ENCODE measurements at places on chromosomes 5 and 9.

DNA sequence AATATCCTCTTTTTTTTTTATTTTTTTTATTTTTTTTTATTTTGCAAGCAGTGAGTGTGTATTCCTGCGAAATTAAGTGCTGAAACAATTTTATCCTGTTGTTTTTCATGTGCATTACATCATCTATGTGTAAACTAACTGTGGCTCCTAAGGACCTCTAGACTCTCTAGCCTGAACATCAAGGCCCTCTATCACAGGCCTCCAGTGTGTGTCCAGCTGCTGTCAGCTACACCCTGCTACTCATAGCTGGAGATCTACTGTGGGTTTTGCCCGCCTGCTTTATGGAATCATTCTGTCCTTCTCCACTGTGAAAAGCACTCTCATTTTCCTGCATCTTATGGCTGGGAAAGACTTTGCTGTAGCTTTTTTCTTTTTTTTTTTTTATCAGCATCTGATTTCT lies 157.8 kb downstream of the KCTD16 start:
- H3K27me3 ChIP-seq, result no peaks in the 10 kb centered on the region
- no peak for DNase-seq
- no peak overlapping the region for H3K4me3 ChIP-seq
- H3K27ac ChIP-seq, result no peak overlapping the region

DNA sequence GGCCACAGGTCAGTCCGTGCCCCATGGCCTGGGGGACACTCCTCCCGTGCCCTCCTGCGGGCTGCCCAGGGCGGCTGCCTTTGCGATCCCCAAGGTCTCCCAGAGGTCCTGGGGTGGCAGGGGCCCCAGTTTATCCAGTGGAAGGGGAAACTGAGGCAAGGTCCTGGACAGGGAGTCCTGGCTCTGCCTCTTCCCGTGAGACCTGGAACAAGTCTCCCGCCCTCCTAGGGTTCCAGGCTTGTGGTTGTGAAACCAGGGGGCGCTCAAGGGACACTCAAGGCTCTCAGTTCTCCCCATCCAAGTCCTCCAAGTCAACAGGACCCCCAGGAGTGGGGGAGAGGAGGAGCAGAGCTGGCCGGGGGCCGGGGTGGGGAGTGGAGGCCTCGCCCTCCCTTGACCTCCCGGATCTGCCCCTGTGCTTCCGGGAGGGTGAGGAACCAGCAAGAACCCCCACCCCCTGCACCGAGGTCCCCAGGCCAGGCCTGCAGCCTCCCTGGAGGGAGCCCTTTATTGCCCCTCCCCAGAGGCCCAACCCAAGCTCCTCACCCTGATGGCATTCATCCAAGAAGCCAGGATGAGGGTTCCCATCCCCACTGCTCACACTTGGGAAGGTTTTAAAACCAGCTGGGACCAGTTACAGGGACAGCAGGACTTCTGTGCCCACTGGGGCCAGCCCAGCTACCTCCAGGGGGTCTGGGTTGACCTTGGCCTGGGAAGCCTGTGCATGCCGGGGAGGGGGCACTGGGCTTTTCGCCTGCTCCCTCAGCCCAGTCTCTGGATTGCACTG lies 24.7 kb upstream of the TMEM250 start:
- H3K4me1 ChIP-seq, result no peaks in the 10 kb centered on the region
- no peak for DNase-seq
- H3K36me3 ChIP-seq, result no peaks in the 10 kb centered on the region
- H3K27ac ChIP-seq, result no peak overlapping the region
- peaks cover 64% of the 10 kb centered on the region for H3K27me3 ChIP-seq

DNA sequence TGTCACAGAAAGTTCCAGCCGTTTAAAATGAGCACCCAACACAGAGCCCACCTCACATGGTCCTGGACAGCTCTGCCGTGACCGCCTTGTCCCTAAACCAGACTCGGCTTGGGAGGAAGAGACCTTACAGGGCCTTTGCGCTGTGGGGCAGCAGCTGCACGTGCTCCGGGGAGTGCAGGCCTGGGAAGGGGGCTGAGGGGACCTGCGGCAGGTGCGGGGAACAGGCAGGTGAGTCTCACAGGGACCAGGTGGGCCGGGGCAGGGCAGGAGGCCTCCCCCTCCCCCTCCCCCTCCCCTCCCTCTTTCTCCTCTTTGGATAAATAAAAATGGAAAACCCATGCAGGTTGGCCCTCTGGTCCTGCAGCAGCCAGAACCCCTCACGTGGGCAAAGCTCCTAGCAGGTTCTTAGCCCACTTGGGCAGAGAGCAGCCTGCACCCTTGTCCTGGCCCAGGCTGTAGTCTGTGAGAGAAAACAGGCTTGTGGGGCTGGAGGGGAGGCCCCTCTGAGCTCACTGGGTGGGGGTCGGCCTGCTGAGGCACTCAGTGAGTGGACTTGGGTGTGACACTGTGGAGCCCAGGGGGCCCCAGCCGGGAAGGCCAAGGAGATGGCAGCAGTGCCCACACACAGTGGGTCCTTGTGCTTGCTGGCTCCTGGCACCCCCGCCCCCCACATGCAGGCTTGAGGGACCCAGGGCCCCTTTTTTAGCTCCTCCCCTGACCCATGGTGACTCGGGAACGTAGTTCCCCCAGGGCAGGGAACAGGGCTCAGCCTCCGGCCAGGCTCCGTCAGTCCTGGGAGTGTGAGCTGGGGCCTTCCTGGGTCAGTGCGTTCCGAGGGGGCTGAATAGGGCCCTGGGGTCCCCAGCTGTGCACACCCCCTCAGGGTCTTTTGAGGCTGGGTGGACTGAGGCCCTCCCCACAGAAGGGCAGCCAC lies 40.0 kb upstream of the CACNA1B start:
- H3K36me3 ChIP-seq, result peaks cover 46% of the 10 kb centered on the region
- H3K4me3 ChIP-seq, result no peak overlapping the region
- no peak for DNase-seq

DNA sequence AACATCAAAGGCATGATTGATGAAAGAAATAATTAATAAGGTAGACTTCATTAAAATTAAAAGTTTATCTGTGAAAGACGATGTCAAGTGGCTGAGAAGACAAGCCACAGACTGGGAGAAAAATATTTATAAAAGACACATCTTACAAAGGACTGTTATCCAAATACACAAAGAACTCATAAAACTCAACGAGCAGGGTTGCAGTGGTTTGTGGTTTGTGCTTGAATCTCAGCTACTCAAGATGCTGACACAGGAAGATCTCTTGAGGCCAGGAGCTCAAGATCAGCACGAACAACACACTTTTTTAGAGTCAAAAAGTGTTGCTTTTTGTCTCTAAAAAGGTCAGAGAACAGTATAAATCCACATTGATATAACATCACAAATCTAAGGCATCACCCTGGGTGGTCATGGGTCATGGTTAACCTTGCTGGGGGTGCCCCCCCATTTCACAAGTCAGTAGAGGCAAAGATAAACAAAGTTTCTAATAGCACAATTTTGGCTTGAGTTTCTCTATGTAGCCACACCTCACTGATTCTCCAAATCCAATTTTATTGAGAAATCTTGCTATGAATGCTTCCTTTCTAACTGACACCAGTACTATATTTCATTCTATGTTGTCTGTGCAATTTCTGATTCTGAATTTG lies 342.9 kb upstream of the RPS23 start:
- no peak for DNase-seq
- no peak overlapping the region for H3K27ac ChIP-seq
- no peaks in the 10 kb centered on the region for H3K4me1 ChIP-seq
- no peaks in the 10 kb centered on the region for H3K36me3 ChIP-seq
- no peaks in the 10 kb centered on the region for H3K27me3 ChIP-seq

GRCh38 chr5:77743181-77743580 lies 33.0 kb downstream of the TBCA start:
- no peaks in the 10 kb centered on the region for H3K4me1 ChIP-seq
- no peak overlapping the region for H3K4me3 ChIP-seq
- H3K36me3 ChIP-seq, result no peaks in the 10 kb centered on the region

DNA sequence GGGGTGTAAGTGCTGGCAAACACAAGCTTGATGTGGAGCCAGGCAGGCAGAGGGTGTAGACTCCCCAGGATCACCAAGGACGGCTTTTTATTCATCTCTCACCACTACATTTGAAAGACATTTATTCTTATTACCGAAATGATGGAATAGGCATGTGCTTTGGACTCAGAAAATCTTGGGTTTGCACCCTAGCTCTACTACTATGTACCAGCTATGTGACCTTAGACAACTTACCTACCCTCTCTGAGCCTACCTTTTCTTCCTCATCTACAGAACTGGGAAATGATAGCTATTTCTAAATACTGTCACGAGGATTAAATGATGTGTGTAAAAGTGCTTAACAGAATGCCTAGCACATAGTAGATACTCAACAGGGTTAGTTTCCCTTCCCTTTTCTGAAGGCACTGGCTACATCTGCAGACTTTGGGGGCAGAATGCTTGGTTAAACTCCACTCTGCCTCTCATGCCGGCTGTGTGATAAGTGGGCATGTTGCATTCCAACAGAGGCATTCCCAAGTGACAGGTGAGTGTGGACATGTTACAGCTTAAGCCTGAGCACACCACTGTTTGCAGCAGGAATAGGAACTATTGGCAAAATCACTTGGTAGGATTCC lies 94.8 kb downstream of the SLC1A3 start:
- peaks cover 26% of the 10 kb centered on the region for H3K4me1 ChIP-seq
- H3K4me3 ChIP-seq, result no peak overlapping the region
- no peak for DNase-seq
- no peaks in the 10 kb centered on the region for H3K36me3 ChIP-seq
- H3K27me3 ChIP-seq, result no peaks in the 10 kb centered on the region

DNA sequence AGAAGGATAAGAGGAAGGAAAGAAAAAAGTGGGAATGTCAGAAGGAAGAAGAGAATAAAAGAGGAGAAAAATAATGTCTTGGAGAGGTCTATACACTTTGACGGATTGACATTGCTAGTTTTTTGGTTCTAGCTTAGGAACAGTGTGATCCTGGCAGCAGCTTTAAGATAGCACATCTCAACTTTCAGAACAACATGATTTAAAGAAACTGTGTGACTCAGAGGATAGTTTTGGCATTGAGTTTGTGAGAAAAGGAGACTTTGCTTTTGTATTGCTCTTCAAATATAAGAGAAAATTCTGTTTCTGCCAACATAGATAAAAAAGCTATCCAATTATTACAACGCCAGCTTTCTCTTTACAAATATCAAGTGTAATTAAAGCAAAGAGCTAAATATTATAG lies 260.7 kb upstream of the ARRDC3 start:
- H3K27ac ChIP-seq, result no peak overlapping the region
- no peaks in the 10 kb centered on the region for H3K27me3 ChIP-seq
- H3K36me3 ChIP-seq, result no peaks in the 10 kb centered on the region
- no peaks in the 10 kb centered on the region for H3K4me1 ChIP-seq
- no peak overlapping the region for H3K4me3 ChIP-seq

GRCh38 chr5:110900829-110901228 lies 162.0 kb downstream of the SLC25A46 start:
- DNase-seq, result no peak
- H3K27ac ChIP-seq, result no peak overlapping the region

DNA sequence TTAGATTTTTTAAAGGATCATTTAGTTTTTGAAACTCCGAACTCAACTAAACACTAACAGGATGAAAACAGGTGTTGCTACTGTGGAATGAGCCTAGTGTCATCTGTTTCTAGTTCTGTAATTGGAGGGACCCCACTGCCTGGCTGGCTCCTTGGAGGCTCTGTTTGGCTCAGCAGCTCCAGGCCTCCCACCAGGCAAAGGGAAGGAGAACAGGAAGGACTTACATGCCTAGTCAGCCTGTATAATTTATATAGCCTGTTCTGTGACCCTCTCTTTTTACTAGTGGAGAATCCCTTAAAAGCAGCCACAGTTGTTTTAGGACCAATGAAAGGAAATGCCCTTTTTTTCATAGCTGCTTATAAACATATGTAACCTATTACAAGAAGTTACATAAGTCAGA lies 21.1 kb upstream of the C5orf24 start:
- H3K36me3 ChIP-seq, result peaks cover 74% of the 10 kb centered on the region
- H3K4me3 ChIP-seq, result no peak overlapping the region
- H3K27ac ChIP-seq, result no peak overlapping the region
- H3K27me3 ChIP-seq, result no peaks in the 10 kb centered on the region

DNA sequence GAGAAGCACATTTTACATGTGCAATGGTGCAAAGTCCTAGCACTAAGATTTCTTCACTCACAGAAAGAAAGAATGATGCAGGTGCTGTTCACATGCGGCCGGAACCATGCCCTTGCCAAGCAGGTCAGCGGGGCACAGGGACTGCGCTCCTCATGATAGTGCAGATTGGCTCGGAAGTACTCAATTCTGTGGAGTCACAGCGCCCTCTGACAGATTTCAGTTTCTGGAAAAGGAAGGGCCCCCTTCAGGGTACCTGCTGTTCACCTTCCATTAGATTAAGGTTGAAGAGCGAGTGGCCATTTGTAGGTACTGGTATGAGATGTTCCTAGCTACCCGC lies 75.7 kb downstream of the TMC1 start:
- no peaks in the 10 kb centered on the region for H3K4me1 ChIP-seq
- no peaks in the 10 kb centered on the region for H3K36me3 ChIP-seq
- no peak overlapping the region for H3K27ac ChIP-seq
- H3K4me3 ChIP-seq, result no peak overlapping the region
- no peaks in the 10 kb centered on the region for H3K27me3 ChIP-seq
- no peak for DNase-seq

DNA sequence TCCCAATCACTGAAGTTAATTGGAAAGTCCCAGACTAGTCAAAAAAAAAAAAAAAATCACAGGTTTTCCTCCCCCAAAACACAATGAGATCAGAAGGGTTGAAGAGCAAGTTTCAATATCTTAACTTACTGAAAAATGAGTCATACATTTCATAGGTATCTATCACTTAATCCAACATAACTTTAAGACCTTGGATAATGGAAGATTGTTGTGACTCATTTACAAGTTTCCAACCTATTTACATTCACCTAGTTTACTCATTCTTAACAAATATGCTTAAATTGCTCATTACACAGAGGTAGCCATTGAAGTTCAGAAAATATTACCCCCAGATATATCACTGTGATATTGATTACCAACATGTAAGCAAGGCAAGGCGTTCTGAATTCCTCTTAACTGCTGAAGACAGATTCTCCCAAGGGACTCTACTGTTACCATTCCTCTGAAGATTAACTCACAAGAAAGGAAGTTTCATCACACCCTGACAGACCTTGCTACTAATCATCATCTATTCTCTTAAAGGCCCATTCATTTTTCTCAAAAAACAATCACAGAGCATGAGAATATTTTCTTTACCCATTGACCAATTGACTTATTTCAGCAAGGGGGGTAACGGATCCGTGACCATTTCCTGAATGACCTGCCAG lies 563.8 kb downstream of the TLE1 start:
- no peaks in the 10 kb centered on the region for H3K36me3 ChIP-seq
- no peaks in the 10 kb centered on the region for H3K27me3 ChIP-seq
- no peak overlapping the region for H3K27ac ChIP-seq
- DNase-seq, result no peak
